ENCODE measurements at places on chromosomes 13 and 19. TPM values are rescaled to one million over a fixed set of nuclear protein-coding genes. Genes with fewer than 3 reads are reported as not detected.

DNA sequence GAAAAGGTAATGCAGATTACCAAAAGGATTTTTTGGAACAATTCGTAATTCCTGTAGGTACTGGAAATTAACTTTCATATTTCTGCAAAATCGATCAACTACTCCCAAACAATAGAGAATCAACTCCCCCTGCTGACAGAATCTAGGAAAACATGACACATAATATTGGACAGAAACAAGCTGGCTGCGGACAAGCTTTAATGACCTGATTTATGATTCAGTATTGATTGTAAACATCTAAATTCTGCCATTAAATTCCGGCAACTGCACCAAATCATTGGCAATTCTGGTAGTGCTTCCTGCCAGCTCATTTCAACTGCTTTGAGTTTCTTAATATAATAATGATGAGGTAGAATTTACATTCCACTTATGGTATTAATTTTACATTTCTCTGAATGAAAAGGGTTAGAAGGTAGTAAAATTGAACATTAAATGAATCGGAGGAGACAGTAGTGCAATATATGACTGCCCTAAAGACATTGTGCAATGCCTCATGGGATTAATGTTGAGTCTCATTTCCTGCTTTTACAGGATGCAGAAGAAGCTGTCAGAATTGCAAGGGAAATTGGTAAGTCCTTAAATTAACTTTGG, 146.5 kb downstream of the PCCA start:
- peak; percentile 76 for DNase-seq

DNA sequence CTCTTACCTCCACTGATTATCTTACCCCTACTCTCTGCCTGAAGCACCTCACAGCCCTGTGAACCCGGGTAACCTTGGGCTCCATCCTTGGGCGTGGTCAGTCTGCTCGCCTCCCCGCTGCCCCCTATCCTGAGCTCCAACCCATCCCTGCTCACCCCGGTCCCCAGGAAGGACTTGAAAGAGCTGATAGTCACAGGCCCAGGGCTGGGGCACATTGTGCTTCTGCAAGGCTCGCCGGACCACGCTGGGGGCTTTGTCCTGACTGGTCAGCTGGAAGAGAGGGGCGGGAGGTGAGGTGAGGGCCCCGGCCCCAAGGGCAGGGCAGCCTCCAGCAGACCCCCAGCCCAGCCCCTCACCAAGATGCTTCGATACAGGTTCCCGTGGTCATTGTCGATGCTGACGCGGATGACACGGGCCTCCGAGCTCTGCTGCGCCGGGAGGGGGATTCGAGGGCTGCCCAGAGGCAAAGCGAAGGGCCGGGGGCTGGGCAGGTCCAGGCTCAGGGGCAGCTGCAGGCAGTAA, 13.0 kb upstream of the EPOR start:
- peak; percentile 51 for DNase-seq

DNA sequence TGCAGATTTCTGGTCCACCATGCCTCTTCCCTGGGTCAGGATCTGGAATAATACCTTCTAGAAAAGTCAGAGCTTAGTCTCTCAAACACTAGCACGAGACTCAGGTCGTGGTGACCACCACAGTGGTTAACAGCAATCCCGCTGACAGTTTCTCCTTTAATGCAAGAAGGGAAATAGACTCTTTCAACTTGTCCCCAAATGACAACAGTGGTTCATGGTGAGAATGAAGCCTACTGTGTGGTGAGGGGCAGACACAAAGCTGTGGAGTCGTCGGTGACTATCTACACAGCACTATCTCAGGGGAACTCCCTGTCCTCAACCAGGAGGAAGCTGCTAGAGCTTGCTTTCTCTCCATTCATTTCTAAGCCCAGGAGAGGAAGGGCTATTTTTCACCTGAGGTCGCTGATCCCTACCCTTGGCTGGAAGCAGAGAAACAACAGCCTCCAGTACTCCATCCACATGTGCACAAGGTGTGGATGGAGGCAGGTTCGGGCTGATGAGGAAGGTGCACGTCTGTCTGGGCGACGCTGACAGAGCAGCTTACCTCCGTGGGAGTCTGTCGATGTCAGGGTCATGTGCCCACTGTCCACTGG, 72.4 kb downstream of the STK24 start:
- no peak for DNase-seq

- DNase-seq = no peak
Measured at GRCh38 chr13:52411629-52412028, 5.7 kb upstream of the THSD1 start.

GRCh38 chr19:10270616-10271394, at the start of gene ICAM1:
Gene ICAM1 (plus strand): TSS chr19:10271120. CDS start chr19:10271160, 40 bp downstream.
- peak; percentile 95 for DNase-seq

DNA sequence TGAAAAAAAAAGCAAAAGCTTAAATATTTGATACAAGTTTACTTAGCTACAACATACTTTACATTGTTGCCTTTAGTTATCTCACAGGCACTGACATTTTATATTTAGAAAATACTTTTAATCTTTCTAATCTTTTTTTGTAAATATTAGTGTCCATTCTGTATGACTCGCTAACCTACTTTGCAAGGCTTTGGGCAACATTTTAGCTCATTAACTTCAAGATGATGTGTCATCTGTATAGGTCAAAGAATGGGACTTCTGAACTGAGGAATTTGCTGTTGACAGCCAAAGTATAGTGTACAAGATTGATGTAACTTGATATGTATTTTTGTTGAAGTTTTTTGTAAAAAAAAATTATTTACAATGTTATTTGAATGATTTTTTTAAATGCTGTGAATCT, 2.7 kb upstream of the C1QTNF9 start:
- DNase-seq = no peak

- peak; percentile 68 for DNase-seq
Measured at GRCh38 chr13:109743706-109744453, 42.5 kb downstream of the IRS2 start.

DNA sequence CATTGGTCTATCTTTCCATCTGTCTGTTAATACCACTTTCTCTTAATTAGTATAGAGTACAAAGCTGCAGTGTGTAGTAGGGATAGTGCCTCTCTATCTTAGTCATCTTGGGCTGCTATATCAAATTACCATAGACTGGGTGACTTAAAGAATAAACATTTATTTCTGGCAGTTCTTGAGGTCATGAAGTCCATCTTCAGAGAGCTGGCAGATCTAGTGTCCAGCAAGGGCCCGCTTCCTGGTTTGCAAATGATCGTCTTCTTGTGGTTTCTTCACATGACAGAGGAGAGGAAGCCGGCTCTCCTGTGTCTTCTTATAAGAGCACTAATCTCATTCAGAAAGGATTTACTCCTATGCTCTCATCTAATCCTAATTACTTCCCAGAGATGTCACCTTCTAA, 6.1 kb downstream of the ZNF700 start:
- no peak for DNase-seq

DNA sequence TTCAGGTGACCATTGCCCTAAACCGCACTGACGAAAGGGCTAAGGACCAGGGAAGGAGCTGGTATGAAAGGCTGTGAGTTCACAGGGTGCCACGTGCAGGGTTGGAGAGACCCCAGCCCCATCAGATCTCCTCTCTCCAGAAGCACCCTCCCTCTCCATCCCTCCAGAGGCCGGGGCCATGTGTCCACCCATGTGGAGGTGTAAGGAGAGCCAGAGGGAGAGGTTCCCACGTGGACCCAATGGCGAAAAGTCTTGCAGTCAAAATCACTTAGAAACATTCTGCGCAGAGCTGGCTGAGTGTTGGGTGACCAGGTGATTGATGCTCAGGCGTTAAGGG, 168.3 kb downstream of the COL4A1 start:
- no peak for DNase-seq

- DNase-seq = peak; percentile 82
Measured at GRCh38 chr19:45640849-45641273, 1.7 kb upstream of the EML2 start.

GRCh38 chr13:74136084-74136658, 2.0 kb upstream of the KLF12 start:
- DNase-seq = peak; percentile 80

DNA sequence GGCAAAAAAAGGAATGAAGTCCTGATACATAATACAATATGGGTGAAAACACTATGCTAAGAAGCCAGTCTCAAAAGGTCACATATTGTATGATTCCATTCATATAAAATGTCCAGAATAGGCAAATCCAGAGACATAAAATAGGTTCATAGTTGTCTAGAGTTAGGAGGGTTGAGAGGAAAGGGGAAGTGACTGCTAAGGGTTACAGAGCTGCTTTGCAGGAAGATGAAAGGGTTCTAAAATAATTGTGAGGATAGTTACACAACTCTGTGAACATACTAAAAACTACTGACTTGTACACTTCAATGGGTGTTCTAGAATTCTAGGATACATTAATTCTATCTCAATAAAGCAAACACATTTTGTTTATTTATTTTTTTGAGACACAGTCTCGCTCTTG, 25.7 kb downstream of the CAB39L start:
- DNase-seq = no peak

- DNase-seq = no peak
Measured at GRCh38 chr13:110894086-110894485, 20.8 kb downstream of the ANKRD10 start.

DNA sequence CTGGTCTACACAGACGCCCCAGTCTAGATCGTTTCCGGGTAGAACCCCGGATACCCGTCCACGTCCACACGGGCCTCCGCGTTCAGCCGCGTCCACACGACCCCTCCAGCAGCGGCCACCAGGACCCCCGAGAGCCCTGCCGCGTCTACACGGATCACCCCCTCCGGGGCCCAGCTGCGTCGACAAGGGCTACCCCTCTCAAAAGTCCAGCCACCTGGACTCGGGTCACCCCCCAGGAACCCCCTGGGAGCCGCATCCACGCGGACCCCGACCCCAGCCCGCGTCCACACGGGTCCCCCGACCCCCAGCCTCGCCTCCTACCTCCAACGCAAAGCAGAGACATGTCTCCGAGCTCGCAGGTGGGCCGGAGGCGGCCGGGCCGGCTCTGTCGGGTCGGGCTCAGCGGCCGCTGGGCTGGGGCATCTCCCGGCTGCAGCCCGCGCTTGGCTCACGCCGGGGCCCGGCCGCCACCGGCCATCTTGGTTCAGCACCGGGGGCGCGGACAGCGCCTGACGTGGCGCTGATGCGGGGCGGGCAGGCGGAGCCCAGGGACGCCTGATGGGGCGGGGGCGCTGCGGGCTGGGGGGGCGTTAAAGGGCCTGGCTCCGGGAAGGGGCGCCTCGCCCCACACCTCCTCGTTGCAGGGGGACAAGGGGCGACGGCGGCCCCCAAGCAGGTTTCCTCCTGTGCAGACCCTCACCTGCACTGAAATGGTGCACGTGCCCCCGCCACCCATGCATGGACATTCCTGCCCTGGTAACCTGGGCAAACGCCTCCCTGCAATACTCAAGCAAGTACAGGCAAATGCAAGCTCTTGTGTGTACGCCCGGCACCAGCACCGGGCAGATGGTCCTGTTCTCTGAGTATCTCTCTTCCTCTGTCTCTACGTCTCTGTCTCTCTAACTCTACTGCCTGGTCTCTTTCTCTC, at the start of gene UNC13A:
Gene UNC13A, minus strand, starts transcription at position 498 of the 928 bp plus-strand sequence. Its CDS starts 155 bp downstream, at position 343.
- DNase-seq = peak; percentile 89

GRCh38 chr19:42524943-42525342, 3.3 kb downstream of the CEACAM1 start:
- DNase-seq = no peak

DNA sequence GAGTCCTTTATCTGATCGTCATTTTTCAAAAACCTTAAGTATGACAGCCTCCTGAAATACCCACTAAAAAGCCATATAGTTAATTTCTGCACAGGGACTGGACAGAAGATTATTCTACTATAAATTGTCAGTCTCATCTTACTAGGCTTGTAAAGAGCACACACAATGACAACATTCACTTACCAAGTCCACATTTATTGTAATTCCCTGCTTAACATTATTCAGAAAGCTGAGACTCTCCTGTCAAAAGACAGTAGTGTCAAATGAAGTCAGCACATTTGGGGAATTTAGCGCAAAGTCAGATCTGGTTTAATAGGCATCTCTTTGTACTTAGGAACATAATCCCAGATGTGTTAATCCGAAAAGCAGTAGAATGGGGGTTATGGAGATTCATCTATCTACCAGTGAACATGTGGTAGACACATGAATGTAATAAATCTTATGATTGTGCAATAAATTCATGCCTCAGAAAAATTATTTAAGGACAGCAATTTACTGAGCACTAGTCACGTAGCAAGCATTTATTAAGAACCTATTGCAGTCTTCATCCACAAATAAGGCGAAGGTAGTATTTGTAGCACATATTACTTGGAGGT, 224.6 kb upstream of the GPC6 start:
- no peak for DNase-seq

GRCh38 chr13:73677048-73677601, 457.1 kb downstream of the KLF12 start:
- DNase-seq = no peak

DNA sequence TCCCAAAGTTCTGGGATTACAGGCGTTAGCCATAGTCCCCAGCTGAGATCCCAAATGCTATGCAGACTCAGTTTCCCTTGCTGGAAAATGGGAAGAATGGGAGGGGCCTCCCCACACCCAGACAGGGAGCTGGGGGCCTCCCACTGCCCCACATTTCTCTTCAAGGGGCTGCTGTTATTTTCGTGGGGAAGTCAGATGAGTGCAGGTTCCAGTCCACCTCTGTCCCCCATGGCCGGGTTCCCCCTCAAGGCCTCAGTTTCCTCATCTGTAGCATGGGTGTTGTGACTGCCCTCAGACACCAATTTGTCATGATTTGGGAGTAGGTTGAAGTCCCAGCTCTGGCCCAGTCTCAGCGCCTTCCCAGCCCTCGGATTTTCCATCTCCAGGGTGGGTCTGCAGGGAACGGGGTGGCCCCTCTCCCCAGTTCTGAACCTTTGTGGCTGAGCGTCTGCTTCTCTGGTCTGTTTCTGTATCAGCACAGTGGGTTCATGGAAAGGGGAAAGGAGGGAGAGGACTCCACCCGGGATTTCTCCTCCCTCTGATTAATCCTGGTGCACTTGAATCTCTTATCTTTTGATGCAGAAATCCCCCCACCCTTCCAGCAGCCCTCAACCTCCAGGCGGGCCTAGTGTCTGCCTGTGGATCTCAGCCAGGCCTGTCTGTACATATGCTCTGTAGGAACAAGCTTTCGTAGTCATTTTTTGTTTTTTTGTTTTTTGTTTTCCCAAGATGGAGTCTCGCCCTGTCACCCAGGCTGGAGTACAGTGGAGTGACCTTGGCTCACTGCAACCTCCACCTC, 12.2 kb downstream of the NFIC start:
- no peak for DNase-seq

DNA sequence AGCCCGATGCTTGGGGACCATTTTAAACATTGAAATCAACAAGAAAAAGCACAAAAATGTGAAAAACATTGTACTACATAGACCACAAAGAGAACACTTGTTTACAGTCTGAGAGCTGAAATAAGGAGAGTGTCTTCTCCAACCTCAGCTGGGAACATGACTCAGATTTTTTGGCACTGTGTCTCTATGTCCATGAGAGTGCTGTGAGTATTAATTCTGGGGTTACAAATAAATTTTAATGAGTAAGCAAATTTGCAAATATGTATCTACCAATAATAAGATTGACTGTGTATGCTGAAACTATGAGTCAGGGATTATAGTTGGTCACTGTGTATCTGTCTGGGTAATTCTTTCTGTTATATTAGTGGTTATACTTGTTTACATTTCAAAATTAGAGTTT, 174.0 kb downstream of the DCT start:
- DNase-seq = no peak

Gene FXYD1
- total RNA-seq = not detected

Gene CALR3
- not detected for total RNA-seq

Gene FFAR3
- total RNA-seq = 0.21 TPM

Gene ZSCAN18
- 4.8 TPM for total RNA-seq

Gene GJA3
- not detected for total RNA-seq

Gene PCID2
- 83.6 TPM for total RNA-seq

Gene ZNF613
- 3.5 TPM for total RNA-seq

Gene ADGRE3
- total RNA-seq = not detected

Gene KIR3DL1
- total RNA-seq = not detected

Gene ERVK3-1
- total RNA-seq = 75.2 TPM

Gene KLC3
- not detected for total RNA-seq

Gene SIGLEC10
- 2.3 TPM for total RNA-seq

Gene ODAD3
- 0.24 TPM for total RNA-seq

Gene FXYD5
- 286 TPM for total RNA-seq

Gene CACNG8
- total RNA-seq = not detected

Data from activated CD4-positive, alpha-beta T cell treated with anti-CD3 and anti-CD28 coated beads, Interleukin-2, amount 10 ng/mL, durations not matched to agents 24 days and 14 days (primary cell).